ENCODE measurements at places on chromosomes 1 and 21.

GRCh38 chr1:222377428-222378088 is 170.3 kb downstream of the HHIPL2 start:
- no peak for DNase-seq

- no peak for DNase-seq
Measured at GRCh38 chr1:236013330-236013729, 51.6 kb downstream of the NID1 start.

DNA sequence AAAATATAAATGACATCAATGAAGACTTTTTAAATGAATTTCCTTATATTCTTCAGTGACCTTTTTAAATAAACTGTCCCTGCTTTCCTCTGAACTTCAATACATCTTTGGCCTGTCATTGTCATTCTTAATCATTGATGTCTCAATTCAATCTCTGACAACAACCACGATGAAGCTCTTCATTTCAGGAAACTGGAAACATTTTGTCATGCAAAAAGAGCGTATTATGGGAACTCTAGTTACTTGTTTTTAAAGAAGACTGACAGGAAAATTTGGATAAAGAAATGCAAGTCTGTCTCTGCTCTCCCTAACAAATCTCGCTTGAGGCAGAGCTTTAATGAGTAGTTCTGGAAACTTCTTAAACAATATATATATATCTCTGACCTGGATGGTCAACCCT is 535.8 kb upstream of the ADGRL2 start:
- no peak for DNase-seq

GRCh38 chr1:241598249-241598648 is 41.9 kb downstream of the CHML start:
- no peak for DNase-seq
